ENCODE measurements at places on chromosomes 12 and 14.

DNA sequence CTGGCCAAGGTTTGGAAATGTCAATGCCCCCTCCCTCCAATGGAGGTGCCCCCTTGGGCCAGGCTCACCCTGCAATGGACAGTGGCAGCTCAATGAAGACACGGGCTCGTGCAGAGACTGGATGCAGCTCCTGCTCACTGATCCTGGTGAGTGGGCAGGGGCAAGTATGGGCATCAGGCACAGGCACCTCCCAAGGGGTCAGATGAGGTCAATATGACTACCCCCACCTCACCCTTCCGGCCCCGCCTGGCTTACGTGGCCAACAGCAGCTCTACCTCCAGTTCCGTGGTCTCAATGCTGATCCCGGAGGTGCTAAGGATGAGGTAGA lies 13.6 kb downstream of the ITGA7 start:
- DNase-seq = no peak

DNA sequence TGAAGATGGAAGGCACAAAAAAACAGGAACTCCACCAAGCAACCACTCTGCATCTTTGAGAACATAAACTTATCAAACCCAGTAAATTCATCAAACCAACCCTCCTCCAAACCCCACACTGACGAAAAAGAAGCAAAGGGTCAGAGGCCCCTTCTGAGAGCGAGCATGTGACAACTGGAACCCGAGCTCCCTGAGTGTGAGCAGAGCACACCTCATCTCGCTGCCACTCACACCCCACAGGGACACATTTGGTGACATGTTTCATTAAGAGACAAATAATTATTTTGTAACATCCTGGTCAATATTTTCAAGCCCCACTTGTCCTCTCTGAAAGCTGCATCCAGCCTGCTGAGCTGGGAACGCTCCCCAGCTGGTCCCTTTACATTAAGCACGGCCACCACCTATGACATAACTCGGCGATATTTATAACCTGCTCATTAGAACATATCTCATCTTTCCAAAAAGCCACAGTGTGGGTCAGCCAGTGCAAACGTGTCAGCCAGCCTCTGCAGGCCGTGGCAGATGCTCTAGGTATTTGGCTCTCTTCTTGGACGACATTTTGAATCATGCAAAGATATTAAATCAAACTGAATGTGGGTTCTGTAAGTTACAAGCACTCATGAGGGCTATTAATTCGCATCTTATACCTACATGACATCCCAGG lies 120.1 kb downstream of the TTC7B start:
- no peak for DNase-seq

DNA sequence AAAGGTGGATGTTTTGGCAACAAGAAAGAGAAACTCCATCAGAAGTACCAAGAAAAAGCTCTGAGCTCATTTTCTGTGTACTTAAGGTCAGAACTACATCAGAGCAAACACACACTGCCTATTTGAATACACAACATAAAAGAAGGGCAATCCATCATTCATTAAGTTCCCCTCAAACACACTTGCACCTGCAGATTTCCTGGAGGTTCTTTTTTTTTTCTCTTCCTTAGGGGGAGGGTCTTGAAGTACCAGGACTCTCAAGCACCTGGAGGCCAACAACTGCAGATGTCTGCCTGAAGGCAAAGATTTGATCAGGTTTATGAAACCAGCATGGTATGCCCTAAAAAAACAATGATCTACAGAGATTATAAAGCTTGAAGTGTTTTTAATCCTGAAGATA lies 26.1 kb upstream of the PTHLH start:
- no peak for DNase-seq

- peak; percentile 87 for DNase-seq
Observed at GRCh38 chr12:53221203-53222080, 10.6 kb downstream of the RARG start.

DNA sequence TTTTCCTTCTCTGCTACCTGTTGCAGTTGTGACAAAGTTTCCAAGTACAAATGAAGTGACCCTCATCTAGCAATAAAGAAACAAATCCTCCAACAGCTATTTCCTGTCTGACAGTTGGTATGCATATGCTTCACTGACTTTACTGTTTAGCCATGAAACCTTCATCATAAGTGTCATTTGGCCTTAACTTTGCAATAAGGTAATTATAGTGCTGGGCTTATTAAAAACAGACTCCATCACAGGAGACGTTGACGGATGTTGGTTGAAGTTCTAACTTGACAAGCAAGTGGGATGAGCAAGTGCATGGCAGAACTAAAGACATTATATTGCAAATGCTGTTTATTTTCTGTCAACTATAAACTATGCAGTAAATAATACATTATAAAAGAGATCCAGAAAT lies 425.2 kb downstream of the RPS29 start:
- DNase-seq = no peak

GRCh38 chr12:99059824-99060511 lies 414.9 kb downstream of the APAF1 start:
- peak; percentile 73 for DNase-seq

DNA sequence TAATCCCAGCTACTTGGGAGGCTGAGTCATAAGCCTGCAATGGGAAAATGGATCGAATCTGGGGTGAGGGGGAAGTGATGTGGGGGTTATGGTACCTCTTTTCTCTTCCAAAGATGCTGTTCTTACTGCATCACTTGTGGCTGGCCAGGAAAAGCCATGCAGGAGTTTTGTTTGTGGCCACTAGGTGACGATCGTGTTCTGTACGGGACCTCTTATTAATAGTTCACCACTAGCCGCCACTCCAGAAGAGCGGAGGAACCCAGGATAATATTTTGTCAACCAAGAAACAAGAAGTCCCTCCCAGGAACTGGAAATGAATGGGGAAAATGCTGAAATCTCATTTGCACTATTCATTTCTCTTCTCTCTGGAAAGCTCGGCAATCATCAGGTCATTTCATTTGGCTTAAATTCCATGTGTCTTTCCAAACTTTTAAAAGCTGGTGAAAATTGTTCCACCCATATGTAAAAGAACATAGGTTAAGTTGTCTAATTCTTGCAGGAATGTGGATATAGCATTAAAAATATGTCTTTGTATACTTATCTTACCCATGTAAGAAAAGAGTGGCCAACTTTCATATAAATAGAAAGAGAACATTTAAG lies 8.9 kb downstream of the GPR65 start:
- peak; percentile 57 for DNase-seq

GRCh38 chr14:39015964-39016577 lies 87.0 kb downstream of the SEC23A start:
- DNase-seq = no peak

DNA sequence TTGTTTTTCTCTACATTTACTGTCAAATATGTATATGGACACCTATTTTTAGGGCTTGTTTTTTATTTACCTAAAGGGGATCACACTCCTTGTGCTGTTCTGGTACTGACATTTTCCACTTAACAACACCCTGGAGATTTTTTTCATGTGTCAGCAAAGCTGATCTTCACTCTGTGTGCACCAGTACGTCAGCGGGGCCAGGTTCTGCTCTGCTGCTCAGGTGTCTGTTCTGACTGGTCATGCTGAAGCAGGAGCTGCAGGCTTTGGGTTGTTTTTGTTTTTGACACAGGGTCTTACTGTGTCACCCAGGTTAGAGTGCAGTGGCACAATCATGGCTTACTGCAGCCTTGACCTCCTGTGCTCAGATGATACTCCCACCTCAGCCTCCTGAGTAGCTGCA lies 81.9 kb upstream of the CCND2 start:
- DNase-seq = no peak

DNA sequence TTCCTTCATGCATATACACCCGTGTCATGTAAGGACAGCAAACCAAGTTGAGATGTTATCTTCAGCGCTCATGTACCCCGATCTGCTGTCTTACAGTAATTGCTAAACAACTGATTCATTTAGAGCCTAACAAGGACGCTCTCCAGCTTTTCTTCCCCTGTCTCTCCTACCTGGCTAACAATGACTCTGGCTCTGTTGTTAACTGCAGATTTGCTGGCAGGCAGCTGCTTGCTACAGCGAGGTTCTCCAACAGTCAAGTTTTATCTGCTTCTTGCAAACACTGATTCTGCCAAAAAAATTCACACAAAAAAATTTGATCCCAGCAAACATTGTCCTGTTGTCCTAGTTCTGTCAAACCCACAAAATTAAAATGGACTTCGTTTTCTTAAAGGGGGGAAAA lies 101.6 kb downstream of the OTX2 start:
- DNase-seq = no peak

GRCh38 chr12:19260135-19260534 lies 130.6 kb downstream of the PLEKHA5 start:
- no peak for DNase-seq

- no peak for DNase-seq
Observed at GRCh38 chr12:56288705-56289387, 11.3 kb downstream of the CS start.

DNA sequence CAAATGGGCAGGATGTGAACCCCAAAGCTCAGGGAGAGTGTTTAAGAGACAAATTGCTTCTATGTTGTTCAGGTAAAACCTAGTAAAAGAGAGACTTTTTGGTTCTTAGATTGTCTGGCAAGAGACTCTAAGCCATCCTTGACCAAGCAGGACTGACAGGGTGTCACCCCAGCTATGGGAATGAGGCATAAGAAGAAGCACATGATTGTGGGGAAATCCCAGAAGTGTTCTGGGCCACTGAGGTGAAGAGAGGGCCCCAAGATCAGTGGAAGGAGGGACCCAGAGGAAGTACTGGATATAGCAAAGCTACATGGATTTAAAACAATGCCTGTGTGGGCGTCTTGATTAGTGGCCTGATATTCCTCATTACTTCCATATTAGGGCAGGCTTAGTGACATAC lies 99.0 kb downstream of the SAMD4A start:
- no peak for DNase-seq

GRCh38 chr14:38931969-38932652 lies 170.9 kb downstream of the SEC23A start:
- no peak for DNase-seq

DNA sequence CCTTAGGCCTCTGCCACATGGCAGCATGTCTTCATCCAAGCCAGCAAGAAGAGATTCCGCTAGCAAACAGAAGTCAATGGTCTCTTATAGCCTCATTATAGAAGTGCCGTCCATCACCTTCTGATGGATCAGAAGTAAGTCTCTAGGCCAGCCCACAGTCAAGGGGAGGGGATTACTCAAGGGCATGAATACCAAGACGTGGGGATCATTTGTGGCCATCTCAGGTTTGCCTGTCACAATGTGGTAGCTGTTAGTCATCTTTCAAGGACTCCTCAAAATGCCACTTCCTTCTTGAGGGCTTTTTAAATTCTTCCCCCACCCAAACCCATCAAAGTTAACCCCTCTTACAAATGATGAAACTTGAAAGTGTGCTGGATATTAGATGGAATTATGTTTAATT lies 8.1 kb upstream of the ADCY6 start:
- DNase-seq = no peak

DNA sequence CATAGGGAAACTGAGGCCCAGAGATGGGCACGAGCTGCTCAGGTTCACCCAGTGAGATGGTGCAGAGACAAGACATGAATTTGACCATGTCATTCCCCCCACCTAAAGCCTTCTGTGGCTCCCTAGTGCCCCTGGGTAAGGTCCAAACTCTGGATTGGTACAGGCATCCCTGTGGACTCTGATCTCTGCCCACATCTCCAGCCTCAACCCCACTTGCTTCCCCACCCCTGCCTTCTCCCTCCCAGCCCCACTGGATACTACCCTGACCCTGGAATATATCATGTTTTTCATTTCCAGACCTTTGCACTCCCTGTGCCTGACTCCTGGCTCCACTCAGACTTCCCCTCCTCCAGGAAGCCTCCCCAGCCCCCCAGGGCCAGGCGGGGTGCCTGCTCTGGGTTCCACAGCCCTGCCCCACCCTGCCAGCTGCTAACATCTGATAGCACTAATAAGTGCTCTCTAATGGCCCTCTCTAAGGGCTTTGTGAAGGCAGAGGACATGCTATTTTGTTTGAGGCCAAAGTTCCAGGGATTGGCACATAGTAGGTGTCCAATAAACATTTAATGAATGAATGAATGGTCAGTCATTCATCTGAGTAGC lies 1.1 kb upstream of the SDSL start:
- no peak for DNase-seq

DNA sequence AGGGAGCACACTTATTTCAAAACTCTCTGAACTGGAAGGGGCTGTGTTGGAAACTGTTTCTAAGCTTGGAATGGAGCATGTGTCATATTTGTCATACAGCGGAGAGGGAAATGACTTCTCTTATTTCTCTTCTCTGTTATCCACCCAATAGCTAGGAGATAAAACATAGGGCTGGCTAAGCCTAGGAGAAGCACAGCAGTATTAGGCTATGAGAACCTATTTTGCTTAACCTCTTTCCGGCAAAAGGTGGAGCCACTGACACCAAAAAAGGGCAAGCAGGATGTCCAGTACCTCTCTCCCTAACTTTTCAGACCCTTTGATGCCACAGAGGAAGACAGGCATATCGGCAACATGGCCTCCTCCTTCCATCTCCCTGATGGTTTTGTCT lies 148.3 kb downstream of the CRADD start:
- DNase-seq = no peak

- no peak for DNase-seq
Observed at GRCh38 chr12:47889040-47889439, 15.8 kb downstream of the VDR start.

- DNase-seq = no peak
Observed at GRCh38 chr12:71626098-71626497, 37.5 kb downstream of the ZFC3H1 start.

- DNase-seq = no peak
Observed at GRCh38 chr12:63138488-63138887, 12.5 kb downstream of the AVPR1A start.

- no peak for DNase-seq
Observed at GRCh38 chr14:20295067-20295466, 10.7 kb downstream of the TTC5 start.

GRCh38 chr12:117141097-117141898 lies 42.1 kb upstream of the TESC start:
- no peak for DNase-seq

DNA sequence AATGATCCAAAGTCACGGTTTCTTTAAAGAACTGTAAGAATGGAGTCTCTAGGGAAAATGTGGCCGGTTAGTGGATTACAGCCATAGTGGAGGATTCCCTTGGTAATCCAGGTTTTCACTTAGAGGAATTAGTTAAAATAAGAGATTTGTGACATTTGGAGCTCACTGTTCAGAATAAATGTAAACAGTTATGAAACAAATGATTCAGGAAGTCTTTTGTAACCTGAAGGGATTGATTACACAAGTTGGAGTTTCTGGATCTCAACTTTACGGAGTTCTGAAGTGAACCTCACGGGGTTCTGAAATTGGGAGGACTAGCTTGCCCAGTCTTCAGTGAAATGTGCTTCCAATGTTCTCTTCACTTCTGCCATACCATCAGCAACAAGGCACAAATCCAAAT lies 234.4 kb upstream of the FKBP4 start:
- no peak for DNase-seq

DNA sequence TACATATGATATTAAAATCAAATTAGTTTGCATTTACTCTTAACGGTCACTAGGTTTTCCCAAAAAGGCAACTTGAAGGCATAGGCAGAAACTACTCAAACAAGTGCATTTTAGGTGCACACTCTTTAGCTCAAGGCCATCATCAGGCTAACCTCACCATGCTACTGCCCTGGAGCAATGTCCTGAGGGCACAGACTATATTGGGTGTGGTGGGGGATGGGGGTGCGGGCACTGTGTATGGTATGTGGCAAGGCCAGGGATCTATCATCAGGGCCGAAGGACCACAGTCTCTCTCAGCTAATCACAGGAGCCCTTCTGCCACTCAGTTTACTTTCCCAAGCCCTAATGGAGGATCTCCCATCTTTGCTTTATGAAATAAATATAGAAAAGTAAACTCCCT lies 51.9 kb downstream of the SH2B3 start:
- DNase-seq = no peak

All from left hindlimb (tissue), 1 donor.